ENCODE measurements at places on chromosomes 6 and 20.

DNA sequence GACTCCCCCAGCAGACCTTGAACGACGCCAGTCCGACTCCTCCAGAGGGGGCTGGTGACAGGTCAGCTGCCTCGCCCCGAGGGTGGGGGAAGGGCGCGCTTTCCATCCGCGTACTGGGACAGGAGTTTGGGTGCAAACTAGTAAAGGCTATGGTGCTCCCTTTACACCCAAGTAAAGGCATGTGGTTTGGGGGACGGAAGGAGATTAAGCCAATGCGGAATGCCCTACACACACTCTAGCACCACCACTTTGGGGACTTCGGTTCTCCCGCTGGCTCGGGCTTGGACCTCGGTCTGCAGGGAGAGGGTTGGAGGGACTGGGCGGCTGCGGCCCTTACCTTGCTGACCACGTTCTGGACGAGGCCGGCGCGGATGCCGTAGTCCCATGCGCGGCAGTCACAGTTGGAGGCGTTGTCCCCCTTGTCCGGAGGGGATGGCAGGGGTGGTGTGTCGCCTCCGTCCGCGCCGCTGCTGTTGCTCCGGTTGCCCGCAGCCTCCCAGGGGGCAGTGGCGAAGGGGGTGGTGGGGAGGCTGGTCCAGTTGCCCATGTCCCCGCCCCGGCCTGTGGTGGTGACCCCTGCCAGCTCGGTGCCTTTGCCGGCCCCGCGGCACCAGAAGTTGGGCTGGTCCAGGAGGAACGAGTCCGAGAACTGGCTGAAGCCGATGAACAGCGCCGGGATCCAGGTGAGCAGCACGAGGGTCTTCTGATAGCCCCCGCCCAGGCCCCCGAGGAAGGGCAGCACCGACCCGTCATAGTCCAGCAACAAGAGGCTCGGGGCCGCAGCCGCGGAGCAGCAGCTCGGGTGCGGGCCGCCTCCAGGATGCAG, 1.1 kb downstream of the SLC22A23 start:
- peak; percentile 55 for DNase-seq

DNA sequence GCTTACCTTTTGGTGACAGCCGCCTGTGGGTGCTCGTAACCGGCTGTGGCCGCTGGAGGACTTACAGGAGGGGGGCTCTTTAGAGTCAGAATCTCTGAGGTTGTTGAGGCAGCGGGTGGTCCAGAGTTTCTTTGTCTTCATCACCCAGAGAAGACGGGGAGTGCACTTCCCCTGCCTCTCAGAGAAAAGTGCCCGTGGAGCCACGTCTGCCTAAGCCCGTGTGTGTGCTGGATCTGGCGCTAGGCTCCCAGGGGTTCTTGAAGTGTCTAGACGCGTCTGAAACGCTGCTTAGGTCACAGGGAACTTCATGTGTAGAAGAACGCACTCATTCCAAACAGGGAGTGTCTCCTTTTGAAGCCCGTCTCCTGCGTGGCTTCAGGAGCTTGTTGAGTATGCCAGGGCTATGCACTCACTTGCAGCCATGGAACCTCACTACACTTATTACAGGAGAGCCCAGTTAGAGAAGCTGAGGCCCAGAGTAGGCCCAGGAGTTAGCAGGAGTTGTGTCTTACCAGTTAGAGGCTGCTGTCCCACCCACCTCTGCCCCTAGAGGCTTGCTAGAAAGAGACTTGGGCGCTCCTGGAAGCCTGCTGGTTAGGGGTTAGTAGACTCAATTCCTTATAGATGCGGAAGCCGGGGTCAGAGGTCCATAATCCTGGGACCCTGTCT, 1.3 kb downstream of the LSM14B start:
- no peak for DNase-seq

DNA sequence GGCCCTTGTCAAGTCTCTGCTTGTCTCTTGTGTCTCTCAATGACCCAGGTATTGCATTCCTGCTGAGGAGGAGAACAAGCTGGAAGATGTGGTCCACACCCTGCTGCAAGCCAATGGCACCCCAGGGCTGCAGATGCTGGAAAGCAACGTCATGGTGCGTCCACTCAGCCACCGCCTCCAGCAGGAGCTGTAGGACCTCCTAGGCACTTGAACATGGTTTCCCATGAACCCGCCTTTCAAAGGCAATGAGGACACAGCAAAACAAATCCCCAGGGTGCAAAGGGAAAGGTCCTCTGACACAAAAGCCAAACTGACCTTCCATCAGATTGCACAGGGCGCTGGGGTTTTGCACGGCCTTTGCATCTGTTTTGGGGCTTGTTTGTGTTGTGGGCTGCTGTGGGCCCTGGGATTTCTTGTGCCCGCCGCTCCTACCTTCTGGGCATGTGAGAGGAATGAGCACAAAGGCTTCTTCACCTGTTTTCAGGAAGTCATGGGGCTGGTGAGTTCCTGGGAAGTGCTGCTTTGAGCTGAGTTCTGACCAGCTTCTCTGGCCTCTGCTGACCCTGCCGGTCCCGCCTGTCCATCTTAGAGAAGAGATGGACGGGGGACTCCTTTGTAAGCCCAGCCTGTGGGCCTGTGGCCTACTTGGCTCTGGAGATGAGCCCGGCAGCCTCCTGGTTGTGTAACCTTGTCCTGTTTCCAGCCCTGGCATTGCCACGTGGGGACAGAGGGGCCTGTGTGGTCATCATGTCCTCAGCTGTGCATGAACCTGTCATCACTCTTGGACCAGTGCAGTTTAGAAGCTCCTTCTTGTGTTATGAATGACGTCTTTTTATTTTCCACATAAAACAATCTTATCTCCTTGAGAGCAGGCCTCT, 151.3 kb downstream of the DTNBP1 start:
- no peak for DNase-seq

DNA sequence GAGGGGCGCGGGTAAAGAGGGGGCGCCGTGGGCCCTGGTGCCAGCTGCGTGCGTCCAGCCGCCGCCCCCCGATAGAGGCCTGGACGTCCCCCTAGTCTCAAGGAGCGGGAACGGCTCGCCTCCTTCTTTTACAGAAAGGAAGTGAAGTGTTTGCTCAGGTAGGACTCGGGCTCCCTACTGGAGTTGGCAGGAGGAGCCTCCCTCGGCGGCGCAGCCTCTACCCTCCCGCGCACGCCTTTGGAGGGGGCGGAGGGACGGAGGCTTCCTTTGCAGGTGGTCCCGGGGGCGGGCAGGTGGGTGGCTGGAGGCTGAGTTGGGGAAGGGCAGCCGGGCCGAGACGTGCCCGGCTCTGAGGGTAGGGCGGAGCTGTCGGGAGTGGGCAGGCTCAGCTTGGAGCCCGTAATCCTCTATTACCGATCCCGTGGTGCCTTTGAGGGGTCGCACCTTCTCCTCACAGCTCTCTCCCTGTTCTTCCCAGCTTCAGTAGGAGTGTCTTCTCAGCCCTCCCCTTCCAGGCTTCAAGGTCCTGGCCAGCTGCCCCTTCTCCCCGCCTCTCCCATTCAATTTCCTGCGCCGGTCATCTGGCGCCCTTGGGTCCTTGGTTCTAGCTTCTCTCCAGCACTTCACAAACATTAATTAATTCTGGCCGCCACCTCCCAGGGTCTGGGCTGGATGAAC, 728 bp downstream of the ITPR3 start:
- no peak for DNase-seq

GRCh38 chr20:54590856-54591255, 115.5 kb downstream of the DOK5 start:
- DNase-seq: no peak

DNA sequence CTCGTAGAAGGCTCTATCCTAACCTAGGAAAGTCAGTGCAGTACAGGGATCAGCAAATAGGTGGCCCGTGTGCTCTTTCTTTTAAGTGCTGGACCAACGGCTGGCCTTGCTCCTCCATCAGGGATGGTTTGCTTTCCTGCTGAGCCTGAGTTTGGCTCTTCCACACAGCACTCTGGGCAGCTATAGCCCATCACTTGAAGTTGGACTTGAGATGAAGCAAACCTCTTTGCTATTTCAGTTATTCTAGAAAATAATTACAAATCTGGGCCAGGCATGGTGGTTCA, 66.9 kb upstream of the KCNK16 start:
- DNase-seq: no peak

GRCh38 chr6:148192310-148192709, 150.3 kb upstream of the SASH1 start:
- DNase-seq: no peak

- DNase-seq: no peak
Measured at GRCh38 chr6:134288538-134289203, 29.2 kb downstream of the SGK1 start.

- no peak for DNase-seq
Measured at GRCh38 chr6:33383427-33384185, 8.0 kb upstream of the KIFC1 start.

DNA sequence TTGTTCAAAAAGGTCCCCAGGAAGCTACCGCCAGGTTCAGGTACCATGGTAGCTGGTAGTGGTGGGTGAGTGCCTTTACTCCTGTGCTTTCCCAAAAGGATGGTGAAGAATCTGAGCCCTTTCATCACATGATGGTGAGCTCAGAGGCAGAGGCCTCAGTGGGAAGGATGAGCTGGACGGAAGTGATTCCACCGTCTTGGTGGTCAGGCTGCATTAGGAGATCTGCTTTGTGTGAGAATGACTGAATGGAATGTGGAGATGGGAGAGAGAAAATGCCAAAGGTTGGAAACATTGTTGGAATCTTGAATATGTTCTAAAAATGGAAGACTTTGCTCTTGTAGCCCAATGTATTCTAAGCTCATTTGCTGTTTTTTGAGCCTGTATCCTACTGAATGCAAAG, 108.1 kb upstream of the SCP2D1 start:
- no peak for DNase-seq

DNA sequence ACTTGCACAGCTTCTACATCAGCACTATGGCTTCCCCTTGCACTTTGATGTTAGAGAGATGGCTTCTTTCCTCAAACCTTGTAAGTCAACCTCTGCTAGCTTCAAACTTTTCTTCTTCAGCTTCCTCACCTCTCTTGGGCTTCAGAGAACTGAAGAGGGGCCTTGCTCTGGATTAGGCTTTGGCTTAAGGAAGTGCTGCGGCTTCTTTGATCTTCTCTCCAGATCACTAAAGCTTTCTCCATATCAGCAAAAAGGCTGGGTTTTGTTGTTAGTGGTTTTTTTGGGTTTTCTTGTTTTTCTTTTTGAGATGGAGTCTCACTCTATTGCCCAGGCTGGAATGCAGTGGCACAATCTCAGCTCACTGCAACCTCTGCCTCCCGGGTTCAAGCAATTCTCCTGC, 24.0 kb downstream of the CDK5RAP1 start:
- no peak for DNase-seq

All from amygdala (tissue), 56 donors.